Astrocyte (in vitro differentiated cells and primary cell): ENCODE measurements at places on chromosomes 3 and 15.

GRCh38 chr15:97456521-97457202, 503.8 kb upstream of the ARRDC4 start:
- DNase-seq: no peak

DNA sequence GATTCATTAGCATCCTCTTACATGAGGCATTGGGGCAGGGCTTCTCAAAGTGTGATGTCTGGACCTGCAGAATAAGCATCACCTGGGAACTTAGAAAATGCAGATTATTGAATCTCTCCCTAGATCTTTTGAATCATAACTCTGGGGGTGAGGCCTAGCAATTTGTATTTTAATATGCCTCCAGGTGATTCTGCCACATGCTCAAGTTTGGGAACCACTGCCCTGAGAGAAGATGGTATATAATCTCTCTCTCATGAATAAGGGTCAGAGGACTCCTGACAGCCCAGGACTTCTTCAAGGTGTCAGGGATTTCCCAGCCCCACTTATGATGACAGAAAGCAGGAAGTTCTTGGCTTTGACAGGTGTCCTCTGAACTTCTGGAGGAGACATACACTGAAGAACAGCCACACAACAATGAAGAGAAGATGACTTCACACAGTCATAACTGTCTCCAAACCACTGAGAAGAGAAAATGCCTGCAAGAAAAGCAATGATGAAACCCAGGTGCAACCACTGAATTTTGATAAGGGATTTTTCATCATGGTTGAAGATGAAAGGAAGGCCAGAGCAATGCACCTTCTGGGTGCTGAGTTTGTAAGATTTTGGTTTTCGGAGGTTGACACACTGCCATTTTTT, 211.9 kb upstream of the MRPL3 start:
- DNase-seq: no peak

DNA sequence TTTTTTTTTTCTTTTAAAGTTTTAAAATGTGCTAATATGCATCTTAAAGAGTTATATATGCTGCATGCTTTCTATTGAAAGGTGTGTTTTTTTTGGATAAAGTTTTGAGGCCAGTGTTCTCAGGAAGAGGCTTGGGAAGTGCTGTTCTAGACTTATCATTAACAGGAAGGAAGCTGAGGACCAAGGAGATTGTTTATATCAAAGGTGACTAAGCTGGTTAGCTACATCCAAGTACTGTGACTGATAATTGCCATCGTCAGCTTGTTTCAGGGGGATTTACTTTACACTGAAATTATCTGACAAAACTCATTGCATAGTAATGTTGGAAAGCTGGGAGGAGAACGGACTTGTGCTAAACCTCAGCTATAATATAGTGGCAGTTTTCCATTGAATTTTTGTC, 36.3 kb upstream of the UTS2B start:
- DNase-seq: peak; percentile 49

DNA sequence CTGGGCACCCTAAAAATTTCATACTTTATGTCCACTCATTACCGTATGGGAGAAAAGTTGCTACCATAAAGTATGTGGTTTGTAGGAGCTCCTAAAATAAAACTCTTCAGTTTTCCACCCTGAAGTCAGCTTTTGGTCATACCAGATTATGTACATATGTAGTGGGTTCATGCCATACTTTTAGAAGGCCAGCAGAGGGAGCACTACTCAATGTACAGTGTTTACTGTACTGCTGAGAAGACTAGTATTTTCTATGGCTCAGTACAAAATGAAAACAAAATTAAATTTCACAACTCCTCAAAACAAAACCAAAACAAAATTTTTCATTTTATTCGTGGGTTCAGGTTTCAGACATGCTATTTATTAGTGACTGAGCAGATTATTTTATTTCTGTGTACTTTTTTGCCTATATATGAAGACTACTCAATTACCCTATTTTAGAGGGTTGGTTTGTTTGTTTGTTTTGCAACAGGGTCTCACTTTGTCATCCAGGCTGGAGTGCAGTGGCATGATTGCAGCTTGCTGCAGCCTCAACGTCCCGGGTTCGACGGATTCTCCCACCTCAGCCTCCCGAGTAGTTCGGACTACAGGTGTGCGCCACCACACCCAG, 24.3 kb downstream of the NXPE3 start:
- peak; percentile 53 for DNase-seq

DNA sequence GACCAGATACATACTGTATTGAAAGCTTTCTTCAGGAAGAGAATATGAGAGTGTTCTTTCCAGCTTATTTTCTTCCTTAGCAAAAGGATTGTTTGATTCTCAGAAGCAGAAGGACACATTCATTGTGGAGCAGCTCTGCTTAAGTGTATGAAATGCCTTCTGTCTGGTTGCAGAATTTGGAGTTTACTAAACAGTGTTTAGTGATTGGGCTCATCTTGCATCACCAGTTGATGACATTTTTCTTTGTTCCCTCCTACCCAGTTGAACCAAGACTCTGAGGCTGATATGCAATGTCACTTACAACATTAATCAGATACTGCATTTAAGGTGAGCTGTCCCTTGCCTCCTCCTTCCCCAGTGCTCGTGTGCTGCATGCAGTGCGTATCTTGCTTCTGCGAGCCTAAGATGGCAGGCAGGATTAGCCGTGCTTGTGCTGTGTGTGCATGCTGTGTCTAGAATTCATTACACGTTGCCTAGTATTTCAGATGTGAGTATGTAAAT, 18.4 kb downstream of the ZBTB38 start:
- no peak for DNase-seq

GRCh38 chr3:17808994-17809393, 66.6 kb upstream of the TBC1D5 start:
- peak; percentile 43 for DNase-seq

- DNase-seq: no peak
These were observed 31.3 kb upstream of the ATP8B4 start for GRCh38 chr15:50150349-50150748.

- DNase-seq: peak; percentile 30
These were observed 490.9 kb upstream of the ADAMTS9 start for GRCh38 chr3:65178703-65179102.

GRCh38 chr15:95669146-95669922, 661.2 kb upstream of the NR2F2 start:
- no peak for DNase-seq

- no peak for DNase-seq
These were observed 832 bp downstream of the SLC41A3 start for GRCh38 chr3:126083138-126083445.

DNA sequence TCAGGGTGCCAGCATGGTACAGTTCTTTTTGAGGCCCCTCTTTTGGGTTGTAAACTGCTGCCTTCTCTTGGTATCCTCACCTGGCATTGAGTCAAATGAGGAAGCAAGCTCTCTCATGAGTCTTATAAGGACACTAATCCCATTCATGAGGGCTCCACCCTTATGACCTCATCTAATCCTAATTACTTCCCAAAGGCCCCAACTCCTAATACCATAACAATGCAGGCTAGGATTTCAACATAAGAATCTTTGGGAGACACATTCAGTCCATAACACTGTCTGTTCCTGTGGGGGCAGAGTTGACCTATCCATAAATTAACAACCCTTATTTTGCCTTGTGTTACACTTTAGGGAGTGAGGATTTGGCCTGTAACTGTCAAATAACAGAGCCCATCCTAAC, 278.3 kb downstream of the LRTM1 start:
- DNase-seq: no peak

- no peak for DNase-seq
These were observed 362.3 kb upstream of the GOLIM4 start for GRCh38 chr3:168457954-168458539.

DNA sequence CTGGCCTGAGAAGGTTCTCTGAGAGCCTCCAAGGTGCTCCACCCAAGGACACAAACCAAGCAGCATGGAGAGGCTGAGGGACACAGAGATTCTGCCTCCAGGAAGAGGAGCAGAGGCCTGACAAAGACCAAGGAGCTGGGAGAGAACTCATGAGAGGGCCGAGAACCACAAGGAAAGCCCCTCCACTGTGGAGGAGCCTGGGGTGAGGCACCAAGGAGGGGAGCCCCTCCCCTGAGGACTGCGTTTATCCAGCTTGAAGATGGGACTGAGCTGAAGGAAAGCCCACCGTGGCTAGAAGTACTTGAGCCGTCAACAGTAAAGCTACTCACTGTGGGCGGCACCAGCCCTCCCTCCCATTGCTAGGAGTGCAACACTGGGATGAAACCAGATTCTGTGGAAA, 63.1 kb upstream of the MEF2A start:
- no peak for DNase-seq

- DNase-seq: no peak
These were observed 45.7 kb downstream of the NUDT16 start for GRCh38 chr3:131427226-131427625.

- DNase-seq: no peak
These were observed 141.6 kb upstream of the MEF2A start for GRCh38 chr15:99424131-99424571.

DNA sequence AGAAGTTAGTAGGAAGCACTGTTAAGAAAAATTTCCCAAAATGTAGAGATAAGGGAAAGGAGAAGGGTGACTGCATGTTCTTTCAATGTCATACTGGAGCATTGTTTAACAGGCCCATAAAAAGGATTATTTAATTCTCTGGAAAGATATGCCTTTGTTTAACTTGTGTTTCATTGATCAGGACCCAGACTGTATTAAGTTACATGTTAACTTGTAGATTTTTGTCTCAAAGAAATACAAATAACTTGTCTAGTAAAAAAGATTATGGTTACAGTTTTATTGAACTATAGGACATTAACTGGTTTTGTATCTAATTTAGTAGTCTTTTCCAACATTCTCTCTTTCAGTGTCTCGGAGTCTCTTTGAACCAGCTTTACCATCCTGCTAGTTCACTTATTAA, 49.7 kb upstream of the LMOD3 start:
- no peak for DNase-seq

- peak; percentile 78 for DNase-seq
These were observed 76.1 kb downstream of the ABHD5 start for GRCh38 chr3:43766672-43767465.

DNA sequence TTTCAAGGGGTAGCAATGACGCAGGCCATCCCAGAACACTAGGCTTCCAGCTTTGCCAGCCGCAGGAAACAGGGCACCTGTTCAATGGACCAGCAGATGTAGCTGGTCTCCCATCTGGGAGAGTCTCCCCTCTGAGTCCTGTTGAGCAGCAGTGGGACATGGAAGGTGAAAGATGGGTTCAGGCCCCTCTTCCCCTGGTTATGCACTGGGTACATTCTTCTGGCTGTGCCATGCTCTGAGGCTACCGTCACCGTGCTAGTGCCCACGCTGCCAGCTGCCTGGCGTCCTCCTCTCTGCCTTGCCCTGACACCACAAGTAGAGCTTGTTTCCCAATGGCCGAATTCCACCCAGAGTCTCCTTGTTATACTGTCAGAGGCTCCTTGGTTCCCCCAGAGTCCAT, 63.1 kb downstream of the TLE3 start:
- DNase-seq: no peak

- no peak for DNase-seq
These were observed 17.3 kb upstream of the SUCNR1 start for GRCh38 chr3:151856118-151856517.

DNA sequence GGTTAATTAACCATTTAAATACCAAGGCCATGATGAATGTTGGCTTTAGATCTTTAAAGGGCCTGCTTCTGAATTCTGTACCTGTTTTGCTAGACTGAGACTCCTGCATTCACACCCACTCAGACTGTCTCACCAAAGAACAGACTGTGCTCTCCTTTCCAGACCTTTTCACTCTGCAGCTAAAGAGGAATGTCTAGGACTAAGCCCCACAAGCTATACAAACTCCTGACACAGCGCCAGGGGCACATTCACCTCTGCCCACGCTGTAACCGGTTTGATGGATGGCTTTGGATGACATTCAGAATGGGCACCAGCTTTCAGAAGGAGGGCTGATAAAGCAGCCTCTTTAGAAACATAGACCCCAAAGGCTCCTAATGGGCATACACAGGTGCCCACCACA, 200.1 kb downstream of the KCNMB2 start:
- DNase-seq: no peak
